ENCODE measurements at places on chromosomes 7 and 10.
A peak's percentile ranks its signal among the peaks of the same experiment; 100 is the strongest.

GRCh38 chr10:8325024-8325980 is 270.8 kb downstream of the GATA3 start:
- DNase-seq, result no peak

DNA sequence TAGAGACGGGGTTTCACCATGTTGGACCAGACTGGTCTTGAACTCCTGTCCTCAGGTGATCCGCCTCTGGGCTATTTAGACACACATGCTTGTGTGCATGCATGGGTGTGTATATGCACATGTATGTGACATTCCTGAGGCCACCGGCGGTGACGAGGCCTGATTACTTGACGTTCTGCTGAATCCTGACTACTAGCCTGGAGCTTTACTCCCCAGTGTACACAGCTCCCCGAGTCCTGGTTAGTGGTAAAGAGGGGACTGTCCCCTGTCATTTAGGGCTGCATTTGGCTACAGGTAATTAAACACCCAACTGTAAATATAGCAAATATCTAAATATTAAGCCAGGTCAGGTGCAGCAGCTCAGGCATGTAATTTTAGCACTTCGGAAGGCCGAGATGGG is 14.2 kb downstream of the GTF2IRD1 start:
- no peak for DNase-seq

DNA sequence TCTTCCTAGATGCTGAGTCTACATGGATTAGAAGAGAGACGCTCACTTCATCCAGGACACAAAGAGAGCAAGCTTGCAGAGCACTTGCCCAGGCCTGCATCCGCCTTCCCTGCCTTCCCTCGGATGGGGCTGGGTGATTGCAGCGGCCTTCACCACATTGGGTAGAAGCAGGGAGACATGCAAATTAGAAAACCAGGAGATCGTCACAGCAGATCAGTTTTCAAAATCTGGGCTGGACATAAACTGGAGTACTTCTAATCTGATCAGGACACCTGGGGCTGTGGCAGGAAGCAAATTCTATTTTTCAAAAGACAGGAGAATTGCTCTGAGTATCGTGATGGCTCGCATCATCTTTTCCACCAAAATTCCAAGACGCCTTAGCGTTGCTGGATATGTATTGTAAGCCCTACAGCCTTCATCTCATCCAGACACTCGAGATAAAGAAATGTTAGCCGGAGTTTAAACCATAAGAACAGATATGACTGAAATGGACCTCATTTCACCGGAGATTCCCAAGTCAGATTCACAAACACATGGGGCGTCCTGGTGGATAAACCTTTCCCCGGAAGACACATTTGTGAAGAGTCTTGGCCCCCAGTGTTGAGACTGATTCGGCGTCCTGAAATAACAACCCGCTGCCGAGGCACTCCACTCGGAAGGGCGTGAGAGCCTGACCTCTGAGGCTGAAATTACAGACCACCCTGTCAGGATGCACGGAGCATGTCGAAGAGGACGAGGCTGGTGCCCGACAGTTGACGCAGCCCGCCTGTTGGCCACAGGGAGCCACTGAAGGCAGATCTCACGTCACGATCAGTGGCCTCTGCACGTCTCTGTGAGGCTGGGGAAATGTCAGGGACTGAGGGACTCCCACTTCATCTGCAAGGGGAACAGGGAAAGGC is 91.2 kb upstream of the PARD3 start:
- no peak for DNase-seq

DNA sequence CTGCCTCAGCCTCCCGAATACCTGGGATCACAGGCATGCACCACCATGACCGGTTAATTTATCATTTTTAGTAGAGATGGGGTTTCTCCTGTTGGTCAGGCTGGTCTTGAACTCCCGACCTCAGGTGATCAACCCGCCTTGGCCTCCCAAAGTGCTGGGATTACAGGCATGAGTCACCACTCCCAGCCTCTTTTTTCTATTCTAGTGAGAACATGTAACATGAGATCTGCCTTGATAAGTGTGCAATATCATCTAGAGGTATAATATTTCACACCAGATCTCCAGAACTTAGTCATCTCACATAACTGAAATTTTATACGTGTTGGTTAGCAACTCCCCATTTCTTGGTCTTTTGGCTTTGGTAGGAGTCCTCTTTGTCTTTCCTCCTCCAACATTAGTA is 656.9 kb downstream of the CNTNAP2 start:
- no peak for DNase-seq

DNA sequence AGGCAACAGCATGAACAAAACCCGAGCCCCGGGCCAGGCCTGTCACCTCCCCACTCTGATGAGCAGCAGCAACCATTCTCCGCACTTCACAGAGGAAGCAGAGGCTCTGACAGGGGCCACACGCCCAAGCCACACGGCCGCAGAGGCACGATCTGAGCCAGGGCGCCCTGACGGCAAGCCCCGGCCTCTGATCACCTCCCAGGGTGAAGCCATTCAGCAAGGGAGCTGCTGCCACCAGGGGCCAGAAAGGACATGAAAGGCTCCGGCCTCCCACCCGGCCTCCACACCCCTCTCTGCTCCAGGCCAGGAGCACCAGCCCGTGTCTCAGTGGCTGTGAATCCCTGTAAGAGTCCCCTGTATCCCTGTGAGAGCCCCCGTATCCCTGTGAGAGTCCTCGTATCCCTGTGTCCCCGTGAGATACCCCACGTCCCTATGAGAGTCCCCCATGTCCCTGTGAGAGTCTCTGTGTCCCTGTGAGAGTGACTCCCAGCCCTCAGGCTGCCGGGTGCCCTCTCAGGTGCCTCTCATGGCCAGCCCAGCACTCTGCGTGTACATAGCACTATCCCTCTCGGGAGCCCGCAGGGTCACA is 187.8 kb downstream of the MAD1L1 start:
- no peak for DNase-seq

GRCh38 chr10:114265392-114266053 is 26.5 kb downstream of the VWA2 start:
- DNase-seq, result peak; percentile 25

DNA sequence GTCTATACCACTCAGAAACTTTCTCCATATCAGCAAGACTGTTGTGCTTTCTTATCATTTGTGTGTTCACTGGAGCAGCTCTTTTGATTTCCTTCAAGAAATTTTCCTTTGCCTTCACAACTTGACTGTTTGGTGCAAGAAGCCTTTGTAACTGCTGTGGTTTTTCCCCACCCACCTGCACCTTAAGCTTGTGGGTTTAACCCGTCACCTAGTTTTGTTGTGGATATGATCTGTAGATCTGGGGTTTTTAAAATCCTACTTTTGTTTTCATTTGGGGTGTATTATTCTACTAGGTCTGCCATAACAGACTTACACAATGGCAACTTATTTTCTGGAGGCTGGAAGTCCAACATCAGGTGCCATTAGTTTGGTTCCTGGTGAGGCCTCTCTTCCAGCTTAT is 30.5 kb upstream of the CHST3 start:
- DNase-seq, result no peak

GRCh38 chr7:77727527-77727926 is 31.3 kb downstream of the RSBN1L start:
- no peak for DNase-seq

GRCh38 chr7:12674861-12675260 is 12.6 kb upstream of the ARL4A start:
- DNase-seq, result peak; percentile 73

- DNase-seq, result no peak
Observed at GRCh38 chr10:43082087-43082486, 5.2 kb downstream of the RET start.

DNA sequence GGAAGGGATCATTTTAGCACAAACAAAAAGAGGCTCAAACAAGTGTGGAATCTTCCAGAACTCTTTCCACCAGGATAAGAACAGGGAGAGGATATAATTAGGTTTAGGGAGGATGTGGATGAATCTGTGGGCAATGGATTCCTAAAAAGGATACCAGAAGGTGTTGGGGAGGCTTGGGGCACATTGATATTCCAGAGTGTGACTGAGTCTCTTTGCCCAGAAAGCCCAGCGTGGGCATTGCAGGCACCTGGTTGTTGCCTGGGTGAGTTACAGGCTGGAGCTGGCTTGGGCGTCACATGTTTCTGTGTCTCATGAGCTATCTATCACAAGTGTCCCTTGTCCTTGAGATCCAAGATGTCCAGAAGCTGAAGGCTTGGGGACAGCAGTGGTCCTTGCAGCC is 3.3 kb downstream of the COL26A1 start:
- DNase-seq, result no peak

- no peak for DNase-seq
Observed at GRCh38 chr7:36272567-36273269, 116.9 kb upstream of the ANLN start.

- DNase-seq, result no peak
Observed at GRCh38 chr7:135328053-135328452, 94.4 kb downstream of the STRA8 start.

GRCh38 chr10:16016688-16017087 is 156.4 kb upstream of the MINDY3 start:
- DNase-seq, result peak; percentile 1

- DNase-seq, result no peak
Observed at GRCh38 chr10:128751284-128751683, 625.1 kb upstream of the MKI67 start.

GRCh38 chr10:85624511-85624910 is 742.1 kb downstream of the GRID1 start:
- DNase-seq, result peak; percentile 33

- DNase-seq, result no peak
Observed at GRCh38 chr7:70717553-70718329, 414.2 kb upstream of the GALNT17 start.

GRCh38 chr7:76381814-76382213 is 23.0 kb upstream of the YWHAG start:
- no peak for DNase-seq

- DNase-seq, result no peak
Observed at GRCh38 chr7:155161690-155162089, 91.6 kb downstream of the HTR5A start.

DNA sequence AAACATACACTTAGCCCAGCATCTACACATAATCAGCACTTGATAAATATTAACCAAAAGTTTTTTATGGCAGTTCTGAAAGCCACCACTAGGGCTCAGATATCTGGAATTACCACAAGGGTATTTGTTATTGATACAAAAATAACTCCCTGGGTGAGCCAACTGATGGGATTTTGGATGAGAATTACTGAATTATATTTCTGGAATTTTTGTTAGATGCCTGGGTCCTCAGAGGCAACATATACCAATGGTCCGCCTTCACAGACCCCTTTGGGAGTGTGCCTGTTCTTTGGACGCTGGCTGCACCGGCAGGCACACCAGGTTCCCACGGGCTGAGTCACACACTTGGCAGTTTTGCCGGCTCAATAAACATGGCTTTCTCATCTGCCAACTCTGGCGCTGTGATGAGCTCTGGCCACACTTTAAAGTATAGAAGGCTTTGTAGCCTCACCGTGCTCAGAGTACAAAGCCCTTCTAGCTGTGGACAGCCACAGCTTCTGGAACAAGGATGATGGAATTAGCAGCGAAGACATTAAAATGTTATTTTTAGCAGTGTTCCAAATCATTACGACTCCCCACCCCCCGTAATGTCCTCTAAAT is 24.5 kb upstream of the EEPD1 start:
- peak; percentile 53 for DNase-seq

DNA sequence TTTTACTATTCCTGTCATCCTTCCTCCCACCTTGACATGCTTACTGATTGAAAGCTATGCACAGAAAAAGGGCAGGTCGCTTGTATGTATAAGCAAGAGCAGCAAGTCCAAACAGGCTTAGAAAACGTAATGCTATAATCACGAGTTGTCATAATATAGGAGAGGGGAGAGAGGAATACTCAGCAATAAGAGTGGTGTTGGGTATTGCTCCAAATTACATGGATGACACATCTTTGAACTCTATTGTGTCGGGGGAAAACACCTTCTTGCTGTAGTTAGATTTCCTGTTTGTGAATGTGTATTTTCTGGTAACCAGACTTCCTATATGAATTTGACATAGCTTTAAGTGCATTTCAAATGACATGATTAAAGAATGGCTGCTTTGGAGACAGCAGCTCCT is 7.5 kb downstream of the MET start:
- DNase-seq, result no peak

DNA sequence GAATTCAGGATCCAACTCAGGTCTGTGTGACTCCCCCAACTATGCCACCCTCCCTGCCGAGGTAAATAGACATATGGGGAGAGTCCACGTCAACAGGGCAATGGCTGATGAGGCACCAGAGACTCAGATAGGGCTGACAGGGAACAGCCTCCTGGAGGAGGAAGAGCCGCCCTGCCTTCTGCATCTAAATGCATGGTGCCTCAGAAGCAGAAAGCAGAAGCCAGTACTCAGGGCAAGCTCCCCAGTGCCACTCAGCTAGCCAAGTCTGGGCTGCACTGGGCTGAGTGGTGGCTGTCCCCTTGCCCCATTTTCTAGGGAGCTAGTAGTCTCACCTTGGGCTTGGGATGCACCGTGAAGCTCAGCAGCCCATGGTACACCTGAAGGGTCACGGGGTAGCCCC is 11.0 kb downstream of the RRP12 start:
- no peak for DNase-seq

DNA sequence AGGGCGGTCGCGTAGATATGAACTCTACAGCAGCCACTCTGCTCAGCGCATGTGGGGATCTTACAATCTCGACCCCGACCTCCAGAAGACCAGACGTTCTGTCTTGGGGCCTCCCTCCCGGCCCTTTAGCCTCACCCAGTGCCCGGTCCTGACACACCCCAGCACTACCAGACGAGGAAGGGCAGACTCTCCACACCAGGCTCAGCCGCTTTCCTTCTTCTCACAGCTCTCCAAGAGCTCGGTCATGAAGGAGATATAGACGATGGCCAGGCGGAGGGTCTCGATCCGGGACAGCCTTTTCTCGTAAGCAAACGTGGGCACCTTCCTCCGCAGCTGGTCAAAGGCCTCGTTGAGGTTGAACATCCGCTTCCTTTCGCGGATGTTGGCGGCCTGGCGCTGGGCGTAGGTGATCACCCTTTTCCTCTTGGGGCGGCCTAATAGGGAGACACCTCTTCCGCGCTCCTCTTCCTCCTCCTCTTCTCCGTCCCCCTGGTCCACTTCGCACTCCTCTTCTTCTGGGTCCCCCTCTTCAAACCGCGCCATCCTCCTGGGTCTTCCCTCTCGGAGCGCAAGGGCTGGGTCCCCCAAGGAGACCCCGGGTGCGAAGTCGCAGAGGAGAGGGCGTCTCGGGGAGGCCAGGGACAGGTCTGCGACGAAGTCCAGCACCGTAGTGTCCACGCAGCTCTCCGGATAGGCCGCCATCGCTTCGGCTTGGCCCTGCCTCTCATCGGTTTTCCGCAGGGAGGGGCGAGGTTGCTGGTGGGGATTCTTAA is at the start of gene FERD3L:
TSS of gene FERD3L (minus strand) at position 761 of the 773 bp plus-strand sequence. CDS start at position 702, 59 bp downstream.
- no peak for DNase-seq

DNA sequence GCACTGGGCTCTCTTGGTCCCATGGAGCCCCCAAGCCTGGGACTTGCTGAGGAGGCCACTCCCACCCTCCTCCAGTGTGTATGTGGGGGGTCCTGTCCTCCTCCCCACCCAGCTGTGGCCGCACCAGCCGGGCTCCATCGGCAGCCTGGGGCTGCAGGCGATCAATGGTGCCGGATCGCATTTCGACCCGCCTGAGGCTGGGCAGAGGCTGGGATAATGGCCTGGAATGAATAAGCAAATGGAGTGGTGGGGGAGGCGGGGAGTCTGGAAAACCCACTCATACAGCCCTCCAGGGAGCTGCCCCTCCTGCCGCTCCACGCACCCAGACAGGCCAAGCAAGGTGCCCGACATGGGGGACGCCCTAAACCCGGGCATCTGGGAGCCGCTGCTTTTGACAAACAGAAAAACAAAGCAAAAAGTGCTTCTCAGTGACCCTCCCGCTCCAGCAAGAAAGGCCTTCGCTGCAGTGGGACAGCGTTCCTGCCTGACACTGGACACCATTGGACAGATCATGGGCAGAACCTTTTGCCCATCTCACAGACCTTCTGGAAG is 160.5 kb downstream of the NRF1 start:
- no peak for DNase-seq

GRCh38 chr7:20354610-20355528 is 24.2 kb downstream of the ITGB8 start:
- no peak for DNase-seq

GRCh38 chr10:78754269-78755062 is 314.3 kb upstream of the ZMIZ1 start:
- peak; percentile 36 for DNase-seq
